ENCODE measurements at places on chromosomes 16 and 17.

DNA sequence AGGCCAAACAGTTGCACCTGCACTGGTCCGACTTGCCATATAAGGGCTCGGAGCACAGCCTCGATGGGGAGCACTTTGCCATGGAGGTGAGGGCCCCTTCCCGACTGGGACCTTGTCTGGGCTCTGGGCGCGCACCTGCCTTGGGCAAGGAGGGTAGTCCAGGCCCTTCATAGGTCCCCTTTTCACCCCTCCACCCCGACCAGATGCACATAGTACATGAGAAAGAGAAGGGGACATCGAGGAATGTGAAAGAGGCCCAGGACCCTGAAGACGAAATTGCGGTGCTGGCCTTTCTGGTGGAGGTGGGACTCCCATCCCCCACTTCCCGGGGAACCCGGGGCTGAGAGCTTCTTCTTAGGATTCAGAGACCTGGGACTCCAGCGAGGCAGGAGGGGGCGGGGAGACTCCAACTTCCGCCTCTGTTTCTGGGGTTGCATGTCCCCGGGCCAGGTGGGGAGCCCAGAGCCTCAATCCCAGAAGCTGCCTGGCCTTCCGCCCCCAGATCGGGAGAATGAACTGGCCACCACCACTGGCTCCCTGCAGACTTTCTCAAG, 7.8 kb downstream of the CA4 start:
- DNase-seq = no peak

GRCh38 chr17:73191443-73192205, 1.2 kb upstream of the COG1 start:
- DNase-seq = peak; percentile 42

GRCh38 chr16:68328151-68328859, 17.5 kb downstream of the PRMT7 start:
- DNase-seq = peak; percentile 72

DNA sequence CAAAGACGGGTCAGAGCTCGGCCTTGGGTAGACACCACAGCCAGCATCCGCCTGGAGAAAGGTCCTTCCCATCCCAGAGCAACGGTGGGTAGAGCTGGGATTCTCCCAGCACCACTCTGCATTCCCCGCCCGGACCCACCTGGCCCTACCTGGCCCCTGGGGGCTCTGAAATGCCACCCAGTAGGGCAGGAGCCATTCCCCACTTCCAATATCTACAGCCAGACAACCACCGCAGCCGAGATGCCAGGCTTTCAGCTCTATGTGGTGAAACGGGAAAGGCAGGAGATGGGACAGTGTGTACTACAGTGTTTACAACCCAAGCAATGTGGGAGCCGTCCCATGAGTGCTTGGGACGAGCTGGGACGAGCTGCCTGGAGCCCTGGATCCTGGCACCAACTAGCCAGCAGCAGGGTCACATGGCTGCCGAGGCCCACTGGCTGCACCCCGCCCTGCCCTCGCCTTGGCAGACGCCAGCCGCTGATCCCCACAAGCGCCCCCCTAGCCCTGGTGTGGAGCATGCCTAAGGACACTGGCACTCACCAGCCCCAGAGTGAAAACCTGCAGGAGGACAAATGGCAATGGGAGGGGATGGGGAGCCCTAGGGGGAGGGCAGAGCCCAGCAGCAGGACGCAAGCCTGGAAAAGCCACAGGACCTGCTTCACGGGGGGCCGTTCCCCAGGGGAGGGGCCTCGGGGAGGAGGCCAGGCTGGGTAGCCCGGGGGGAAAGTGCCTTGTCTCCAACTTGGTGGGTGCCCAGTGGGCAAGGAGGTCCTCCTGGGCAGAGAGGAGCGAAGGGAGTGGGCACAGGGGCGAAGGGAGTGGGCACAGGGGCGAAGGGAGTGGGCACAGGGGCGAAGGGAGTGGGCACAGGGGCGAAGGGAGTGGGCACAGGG, 13.5 kb downstream of the TMC6 start:
- no peak for DNase-seq

- DNase-seq = no peak
Observed at GRCh38 chr16:22372882-22373661, 1.3 kb downstream of the CDR2 start.

- no peak for DNase-seq
Observed at GRCh38 chr17:81966343-81967243, 5.6 kb upstream of the NOTUM start.

GRCh38 chr17:61073799-61074513, 325.7 kb upstream of the TBX2 start:
- DNase-seq = no peak

GRCh38 chr17:45267436-45268055, 5.7 kb upstream of the SPATA32 start:
- DNase-seq = no peak

GRCh38 chr16:53131363-53132071, 76.7 kb downstream of the CHD9 start:
- DNase-seq = peak; percentile 35

DNA sequence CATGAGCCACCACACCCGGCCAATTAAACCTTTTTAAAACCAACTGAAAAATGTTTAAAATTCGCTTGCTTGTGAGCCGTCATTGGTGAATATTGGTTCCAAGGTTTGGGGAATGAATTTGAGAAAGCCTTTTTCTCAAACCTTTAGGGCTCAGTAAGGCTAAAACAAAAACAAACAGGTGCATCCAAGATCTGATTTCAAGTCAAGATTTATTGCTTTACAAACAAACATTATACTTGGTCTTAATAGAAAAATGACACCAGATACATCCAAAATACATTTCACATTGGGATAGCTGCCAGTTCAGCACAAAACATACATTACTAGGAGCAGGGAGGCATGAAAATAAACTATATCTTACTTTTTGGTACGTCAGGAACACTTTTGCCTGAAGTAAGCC, 5.4 kb downstream of the C17orf58 start:
- DNase-seq = no peak

- DNase-seq = peak; percentile 26
Observed at GRCh38 chr17:56594320-56595107, 1.0 kb downstream of the NOG start.

DNA sequence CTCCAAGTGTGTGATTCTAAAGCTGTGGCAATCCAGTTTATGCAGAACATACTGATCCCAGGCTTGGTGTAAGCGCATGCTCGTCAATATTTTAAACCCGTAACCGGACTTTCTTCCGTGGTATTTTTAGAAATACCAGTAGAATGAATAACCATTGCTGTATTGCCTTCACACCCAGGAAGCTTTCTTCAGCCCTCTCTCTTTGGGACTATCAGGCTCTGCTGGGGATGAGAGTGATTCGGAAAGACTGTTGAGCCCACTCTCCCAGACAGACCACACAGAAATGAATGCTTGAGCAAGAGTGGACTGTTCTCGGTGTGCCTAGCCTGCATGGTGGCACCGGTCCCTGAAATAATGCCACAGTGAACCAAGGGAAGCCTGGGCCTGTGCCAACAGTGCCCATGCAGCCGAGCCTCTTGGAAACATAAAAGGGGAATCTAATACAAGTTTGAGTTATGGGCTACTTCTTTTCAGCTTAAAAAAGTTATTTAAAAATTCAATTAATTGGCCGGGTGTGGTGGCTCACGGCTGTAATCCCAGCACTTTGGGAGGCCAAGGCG, 89.9 kb upstream of the ELAC2 start:
- DNase-seq = no peak

GRCh38 chr17:56754523-56755208, 79.1 kb downstream of the C17orf67 start:
- DNase-seq = no peak

DNA sequence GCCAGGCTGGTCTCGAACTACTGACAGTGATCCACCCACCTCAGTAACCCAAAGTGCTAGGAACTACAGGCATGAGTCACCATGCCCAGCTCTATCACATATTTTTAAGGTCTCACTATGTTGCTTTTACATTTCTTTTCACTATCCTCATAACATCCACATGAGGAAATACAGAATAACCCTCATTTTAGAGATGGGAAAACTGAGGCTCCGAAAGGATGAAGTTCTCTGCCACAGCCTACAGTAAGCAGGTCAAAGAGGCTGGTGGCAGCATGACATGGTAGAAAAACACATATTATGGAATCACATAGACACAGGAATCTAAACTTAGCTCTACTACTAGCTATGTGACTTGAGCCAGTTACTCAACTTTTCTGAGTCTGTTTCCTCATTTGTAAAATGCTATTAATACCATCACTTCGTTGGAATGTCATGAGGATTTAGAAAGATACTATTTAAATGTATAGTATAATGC, 32.2 kb downstream of the APPBP2 start:
- no peak for DNase-seq

DNA sequence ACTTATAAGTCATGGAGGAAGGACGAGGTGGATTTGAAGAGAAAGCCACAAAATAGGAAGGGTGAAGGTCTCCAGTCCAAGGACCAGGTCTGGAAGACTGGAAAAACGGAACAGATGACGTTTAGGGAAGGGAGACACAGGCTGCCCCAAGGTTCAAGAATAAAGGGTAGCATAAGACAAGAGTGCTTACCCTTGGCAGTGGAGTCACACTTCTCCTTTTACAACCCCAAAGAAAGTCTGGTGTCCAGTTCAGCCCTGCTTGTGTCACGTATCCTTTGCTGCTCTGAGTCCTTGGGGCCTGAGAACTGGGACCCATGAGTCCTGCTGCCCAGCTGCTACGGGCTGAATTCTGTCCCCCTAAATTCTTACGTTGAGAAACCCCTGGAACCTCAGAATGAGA, 13.0 kb upstream of the GGA2 start:
- DNase-seq = no peak

GRCh38 chr16:81956213-81956948, 54.9 kb downstream of the SDR42E1 start:
- DNase-seq = no peak

DNA sequence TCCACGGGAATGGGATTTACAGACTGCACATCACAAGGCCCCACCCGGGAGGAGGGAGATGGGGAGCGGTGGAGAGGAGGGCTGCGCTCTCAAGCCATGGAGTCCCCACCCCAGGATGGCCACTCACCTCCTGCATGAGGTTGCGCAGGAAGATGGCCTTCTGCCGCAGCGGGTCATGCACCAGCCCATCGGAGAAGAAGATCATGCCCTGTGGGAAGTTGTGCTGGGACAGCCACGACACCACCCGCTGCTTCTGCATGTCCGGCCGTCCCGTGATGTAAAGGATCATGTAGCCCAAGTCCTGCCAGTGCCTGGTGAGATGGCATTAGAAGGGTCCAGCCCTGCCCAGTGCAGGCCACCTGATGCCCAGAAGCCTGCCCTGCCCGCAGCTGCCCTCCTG, 17.0 kb downstream of the PIMREG start:
- no peak for DNase-seq

GRCh38 chr16:87976665-87977064, 25.4 kb downstream of the BANP start:
- no peak for DNase-seq

GRCh38 chr16:5516115-5516514, 418.5 kb upstream of the EEF2KMT start:
- DNase-seq = no peak

GRCh38 chr16:81445143-81445961, 744 bp downstream of the CMIP start:
- peak; percentile 21 for DNase-seq

DNA sequence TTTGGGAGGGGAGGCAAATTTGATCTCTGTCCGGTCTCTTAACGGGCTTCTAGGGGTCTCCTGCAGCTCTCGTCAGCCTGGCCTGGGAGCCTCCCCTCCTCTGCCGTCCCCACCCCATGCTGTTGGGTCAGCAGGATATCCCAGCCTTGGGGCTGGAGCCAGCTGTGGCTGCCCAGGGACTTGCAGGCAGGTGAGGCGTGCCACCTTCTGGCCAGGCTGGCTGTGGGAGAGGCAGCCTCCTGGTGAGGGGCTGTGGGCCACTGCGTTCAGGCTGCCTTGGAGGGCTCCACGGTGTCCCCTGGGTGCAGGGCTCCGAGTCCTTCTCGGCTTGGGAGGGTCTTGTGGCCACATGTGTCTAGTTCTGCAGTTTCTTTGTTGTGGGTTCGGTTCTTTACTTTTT, 34.6 kb downstream of the TBCD start:
- no peak for DNase-seq

GRCh38 chr17:8822401-8823035, 23.4 kb upstream of the MFSD6L start:
- DNase-seq = no peak

- no peak for DNase-seq
Observed at GRCh38 chr17:37553401-37553966, 55.7 kb downstream of the SYNRG start.

- no peak for DNase-seq
Observed at GRCh38 chr17:67676305-67676704, 41.4 kb upstream of the NOL11 start.

- no peak for DNase-seq
Observed at GRCh38 chr16:4216596-4216995, 25.3 kb downstream of the SRL start.

- DNase-seq = no peak
Observed at GRCh38 chr17:17498606-17499301, 2.6 kb upstream of the RASD1 start.

- no peak for DNase-seq
Observed at GRCh38 chr17:82787081-82787848, 35.4 kb downstream of the TBCD start.

Data from activated CD4-positive, alpha-beta T cell treated with anti-CD3 and anti-CD28 coated beads for 1 hour (primary cell).